ENCODE measurements at places on chromosomes 5 and 9. TPM values are rescaled to one million over a fixed set of nuclear protein-coding genes. Genes with fewer than 3 reads are reported as not detected.

Gene KLF4
- total RNA-seq: 28.0 TPM

Gene ADAMTSL2
- total RNA-seq: 6.0 TPM

Gene PCDHGB3
- total RNA-seq: 6.3 TPM

Gene ZBTB26
- 5.4 TPM for total RNA-seq

Gene FAM169A
- 6.3 TPM for total RNA-seq

Gene MEIKIN
- total RNA-seq: not detected

Gene FOXD4L5
- total RNA-seq: 0.08 TPM

Gene PRSS3
- not detected for total RNA-seq

Gene NEURL1B
- 24.0 TPM for total RNA-seq

Gene ZNF782
- 3.7 TPM for total RNA-seq

Gene ZNF354C
- total RNA-seq: 5.2 TPM

- no peak for DNase-seq
These were observed 10.8 kb downstream of the PUM3 start for GRCh38 chr9:2833096-2833495.

DNA sequence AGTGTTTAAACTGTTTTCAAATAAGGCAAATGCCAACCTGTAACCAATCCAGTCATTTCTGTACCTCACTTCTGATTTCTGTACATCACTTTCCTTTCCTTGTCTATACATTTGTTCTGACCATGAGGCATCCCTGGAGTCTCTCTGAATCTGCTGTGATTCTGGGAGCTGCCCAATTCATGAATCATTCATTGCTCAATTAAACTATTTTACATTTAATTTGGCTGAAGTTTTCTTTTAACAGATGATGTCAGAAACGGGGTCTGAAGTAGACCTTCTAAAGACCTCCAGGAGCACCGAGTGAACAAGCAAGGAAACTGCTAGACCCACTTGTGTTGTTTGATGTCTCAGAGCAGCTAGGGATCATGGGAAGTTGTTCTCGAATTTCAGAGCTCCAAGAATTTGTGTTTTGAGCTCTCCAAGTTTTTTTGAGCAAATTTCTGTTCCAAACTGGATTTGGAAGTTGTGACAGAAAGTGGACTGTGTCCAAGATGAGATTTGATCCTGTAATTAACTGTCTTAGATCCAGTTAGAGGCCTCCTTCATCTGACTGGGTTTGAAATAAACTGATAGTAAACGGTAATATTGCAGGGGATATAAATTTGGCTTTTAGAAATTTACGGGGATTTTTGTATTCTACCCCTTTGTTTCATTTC, 490.8 kb upstream of the ST8SIA4 start:
- no peak for DNase-seq

DNA sequence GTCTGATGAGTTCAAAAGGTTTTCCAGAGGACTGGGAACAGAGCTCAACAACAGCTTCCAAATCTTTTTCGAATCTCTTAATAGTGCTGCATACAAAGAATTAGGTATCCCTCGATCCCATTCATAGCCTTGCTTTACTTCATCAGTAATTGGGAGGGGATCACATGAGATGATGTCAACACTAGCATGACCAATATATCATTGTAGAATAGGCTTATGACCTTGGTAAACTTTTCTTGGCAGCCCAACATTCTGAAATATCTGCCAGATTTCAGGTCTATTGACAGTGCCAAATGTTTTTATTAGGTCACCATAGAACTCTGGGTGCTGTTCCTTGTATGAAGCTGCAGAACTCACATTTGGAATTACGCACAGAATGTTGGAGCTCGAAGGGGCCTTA, 228.9 kb downstream of the FGF10 start:
- DNase-seq: no peak

DNA sequence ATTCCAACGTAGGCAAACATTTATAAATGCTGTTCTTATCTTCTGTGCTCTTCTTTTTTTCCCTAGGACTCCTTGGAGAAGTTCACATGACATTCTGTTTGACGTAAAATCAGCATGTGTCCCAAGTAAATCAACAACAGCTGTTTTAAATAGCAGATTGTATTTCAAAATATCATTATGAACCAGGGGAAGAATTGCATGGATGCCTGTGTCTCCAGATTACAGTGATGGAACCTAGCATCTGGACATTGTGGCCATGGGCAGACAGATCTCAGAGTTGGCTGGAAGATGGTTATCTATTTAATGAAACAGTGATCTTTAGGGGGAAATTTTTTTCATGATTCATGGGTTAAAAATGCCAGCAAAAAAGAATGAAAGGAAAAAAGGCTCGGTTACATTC, 222.0 kb downstream of the MAN2A1 start:
- no peak for DNase-seq

DNA sequence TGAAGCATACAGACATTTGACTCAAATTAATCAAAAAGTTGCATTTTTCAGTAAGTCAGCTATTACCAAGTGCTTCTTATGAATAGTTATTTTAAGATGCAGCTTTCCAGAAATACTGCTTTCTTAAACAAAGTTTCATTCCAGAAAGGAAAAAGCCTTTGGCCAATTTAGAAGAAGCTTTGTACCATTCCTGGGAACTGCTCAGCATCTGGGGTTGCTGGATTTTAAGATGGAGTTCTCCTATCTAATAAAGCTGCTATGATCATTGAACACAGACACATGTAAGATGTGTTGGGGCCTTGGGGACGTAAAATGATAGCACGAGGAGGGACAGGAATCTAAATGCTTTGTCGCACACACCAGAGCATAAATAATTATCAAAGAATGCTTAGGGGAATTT, 130.8 kb downstream of the SEMA5A start:
- no peak for DNase-seq

- no peak for DNase-seq
These were observed 94.4 kb downstream of the TRIO start for GRCh38 chr5:14237317-14238086.

GRCh38 chr9:22580788-22581187, 134.2 kb downstream of the DMRTA1 start:
- no peak for DNase-seq

DNA sequence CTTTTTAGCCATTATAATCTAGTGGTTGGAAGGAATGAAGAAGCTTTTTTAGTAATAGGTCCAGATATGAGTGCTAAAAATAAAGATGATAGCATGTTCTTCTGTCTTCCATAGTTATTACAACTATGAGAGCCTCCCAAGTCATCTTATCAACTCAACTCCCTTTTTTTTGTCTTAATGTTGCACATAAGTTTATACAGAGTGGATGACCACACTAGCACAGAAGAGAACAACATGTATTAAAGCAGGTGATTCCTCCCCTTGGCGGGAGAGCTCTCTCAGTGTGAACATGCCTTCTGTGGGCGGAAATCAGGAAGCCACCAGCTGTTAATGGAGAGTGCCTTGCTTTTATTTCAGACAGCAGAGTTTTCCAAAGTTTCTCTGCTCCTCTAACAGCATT, 40.1 kb upstream of the STX17 start:
- DNase-seq: no peak

DNA sequence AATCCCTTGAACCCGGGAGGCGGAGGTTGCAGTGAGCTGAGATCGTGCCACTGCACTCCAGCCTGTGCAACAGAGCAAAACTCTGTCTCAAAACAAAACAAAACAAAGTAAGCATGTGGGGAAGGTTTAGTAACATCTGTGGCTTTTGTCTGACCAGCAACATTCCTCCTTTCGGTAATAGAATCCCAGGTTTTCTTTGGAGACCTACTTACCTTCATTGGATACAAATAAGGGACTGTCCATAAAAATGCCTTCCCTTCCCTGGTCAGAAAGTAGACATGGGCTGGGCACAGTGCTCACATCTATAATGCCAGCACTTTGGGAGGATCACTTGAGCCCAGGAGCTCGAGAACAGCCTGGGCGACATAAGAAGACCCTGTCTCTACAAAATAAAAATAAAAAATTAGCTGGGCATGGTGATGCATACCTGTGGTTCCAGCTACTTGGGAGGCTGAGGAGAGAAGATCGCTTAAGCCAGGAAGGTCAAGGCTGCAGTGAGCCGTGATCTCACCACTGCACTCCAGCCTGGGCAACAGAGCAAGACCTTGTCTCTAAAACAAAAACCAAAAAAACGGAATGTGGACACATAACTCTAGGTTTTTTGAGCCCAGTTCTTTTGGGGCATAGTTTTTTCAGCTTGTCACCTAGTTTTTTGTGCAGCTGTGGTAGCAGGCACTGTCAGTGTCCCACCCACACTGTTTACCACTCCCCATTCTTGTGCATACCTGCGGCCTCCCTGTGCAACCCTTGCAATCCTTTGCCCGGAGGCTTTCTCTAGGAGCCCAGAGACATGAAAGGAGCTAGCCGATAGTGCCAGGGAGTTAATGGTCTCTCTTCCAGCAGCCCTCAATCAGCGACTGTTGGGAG, 9.0 kb upstream of the SPINK4 start:
- no peak for DNase-seq

DNA sequence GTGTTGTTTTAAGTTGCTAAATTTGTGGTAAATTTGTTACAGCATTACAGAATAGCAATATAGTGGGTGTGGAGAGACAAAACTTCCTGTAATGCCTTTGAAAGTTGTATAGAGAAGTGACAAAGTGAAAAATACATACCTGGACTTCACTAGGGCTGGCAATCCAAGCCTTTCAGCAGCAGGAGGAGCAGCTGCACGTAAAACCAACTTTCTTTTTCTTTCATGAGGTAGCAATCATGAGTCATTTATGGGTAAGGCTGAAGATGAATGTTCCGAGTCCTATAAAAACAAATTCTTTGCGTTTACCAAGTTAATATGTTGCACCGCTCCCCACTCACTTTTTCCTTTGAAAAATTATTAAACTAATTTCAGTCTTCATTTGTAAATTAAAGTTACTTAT, 1138.2 kb downstream of the TAF11L14 start:
- no peak for DNase-seq

GRCh38 chr9:2396622-2397285, 224.8 kb upstream of the VLDLR start:
- DNase-seq: no peak

All from left ventricle myocardium inferior (tissue), 1 donor.